ENCODE measurements at places on chromosomes 2 and 18. TPM values are rescaled to one million over a fixed set of nuclear protein-coding genes. Genes with fewer than 3 reads are reported as not detected.

The ANKRD53 gene
- total RNA-seq: not detected

The HOXD3 gene
- total RNA-seq: not detected

DNA sequence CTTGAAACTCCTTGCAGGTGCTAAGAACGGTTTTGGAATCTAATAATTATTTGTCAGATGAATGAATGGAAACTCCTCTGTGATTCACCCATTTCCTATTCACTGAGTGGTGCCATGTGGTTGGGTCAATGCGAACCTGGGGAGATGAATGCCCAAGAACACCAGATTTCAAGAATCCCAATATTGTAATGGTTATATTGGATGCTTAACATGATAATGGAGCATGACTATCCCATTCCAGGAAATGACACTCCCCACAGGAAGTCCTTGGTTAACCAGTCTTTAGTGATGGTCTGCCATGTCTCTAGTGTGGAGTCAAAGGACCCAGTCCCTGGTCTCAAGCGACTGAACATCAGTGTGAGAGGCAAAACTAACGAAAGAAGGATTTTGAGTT, 67.9 kb upstream of the ST3GAL5 start:
- DNase-seq: no peak

DNA sequence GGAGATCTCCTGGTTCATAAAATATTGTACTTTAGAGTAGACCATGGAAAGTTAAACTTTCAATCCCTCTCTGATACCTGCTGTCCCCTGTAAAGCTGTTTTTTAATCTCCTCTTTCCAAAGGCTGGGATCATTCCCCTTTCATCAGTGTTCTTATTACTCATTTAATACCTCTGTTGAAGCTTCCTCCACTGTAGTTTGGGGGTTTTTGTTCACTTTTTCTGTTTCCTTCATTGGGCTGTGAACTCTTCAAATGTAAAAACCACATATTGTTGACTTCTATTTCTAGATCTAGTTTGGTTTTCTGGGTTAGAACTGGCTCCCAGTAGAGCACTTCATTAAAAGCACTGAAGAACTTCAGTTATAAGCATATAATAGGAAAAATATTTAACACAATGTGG, 598.1 kb downstream of the RNF144A start:
- DNase-seq: no peak
